ENCODE measurements at places on chromosomes 3 and 15.
A peak's percentile ranks its signal among the peaks of the same experiment; 100 is the strongest.

DNA sequence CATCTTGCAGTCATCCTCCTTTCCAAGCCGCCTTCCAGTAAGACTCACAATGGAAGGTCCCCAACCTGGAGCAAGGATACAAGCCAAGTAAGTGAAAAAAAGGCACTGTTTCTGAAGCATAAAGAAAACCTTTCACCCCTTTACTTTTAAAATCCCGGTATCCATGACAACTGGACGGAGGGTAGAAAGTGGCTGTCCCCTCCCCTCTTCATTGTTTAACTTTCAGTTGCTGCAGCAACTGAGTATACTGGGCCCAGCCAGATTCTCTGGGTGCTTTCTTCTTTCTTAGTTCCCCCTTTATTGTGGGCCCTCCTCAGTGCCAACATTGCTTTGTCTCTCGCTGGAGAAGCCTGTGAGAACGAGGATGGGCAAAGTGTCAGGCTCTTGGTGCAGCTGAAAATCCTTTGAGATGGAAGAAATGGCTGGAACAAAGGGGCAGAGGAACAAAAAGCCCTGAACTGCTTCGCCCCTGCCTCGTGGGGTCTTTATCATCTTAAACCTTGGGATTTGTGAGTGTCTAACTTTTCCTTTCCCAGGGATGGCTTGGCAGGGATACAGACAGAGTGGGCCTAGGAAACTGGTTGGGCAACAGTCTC lies 224.0 kb upstream of the RGMA start:
- DNase-seq, result no peak

DNA sequence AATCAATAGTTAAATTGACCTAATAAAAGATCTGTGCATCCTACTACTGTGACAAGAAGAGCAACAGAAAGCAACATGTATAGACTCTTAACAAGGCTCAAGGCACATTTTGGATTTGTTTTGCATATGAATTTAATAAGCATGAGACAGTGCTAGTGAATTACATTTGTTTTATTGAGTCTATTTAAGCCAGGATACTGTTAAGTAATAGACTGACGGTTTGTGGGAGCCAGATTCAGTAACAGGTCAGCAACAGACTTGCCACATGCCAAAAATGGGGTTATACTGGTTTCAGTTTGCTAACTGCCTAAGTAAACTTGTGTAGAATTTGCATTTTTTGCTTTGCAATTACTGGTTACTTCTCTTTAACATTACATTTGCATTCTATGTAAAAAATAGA lies 54.0 kb downstream of the MBNL1 start:
- DNase-seq, result no peak

DNA sequence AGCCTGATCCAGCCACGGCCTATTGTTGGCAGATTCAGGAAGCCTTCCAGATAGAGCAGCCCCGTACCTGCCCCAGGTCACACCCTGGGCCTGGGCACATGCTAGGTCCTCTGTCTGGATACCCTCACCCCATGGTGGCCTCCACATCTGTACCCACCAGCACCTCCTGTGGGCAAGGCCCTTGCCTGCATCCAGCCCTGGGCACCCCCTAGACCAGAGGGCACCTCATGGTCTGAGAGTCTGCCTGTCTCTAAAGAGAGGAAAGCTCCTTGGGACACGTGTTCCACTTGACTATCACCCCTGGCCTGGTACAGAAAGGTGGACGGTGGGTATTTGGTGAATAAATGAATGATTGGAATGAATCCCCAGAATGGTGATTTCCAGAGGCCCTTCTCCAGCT lies 8.9 kb upstream of the COMMD4 start:
- DNase-seq, result no peak

DNA sequence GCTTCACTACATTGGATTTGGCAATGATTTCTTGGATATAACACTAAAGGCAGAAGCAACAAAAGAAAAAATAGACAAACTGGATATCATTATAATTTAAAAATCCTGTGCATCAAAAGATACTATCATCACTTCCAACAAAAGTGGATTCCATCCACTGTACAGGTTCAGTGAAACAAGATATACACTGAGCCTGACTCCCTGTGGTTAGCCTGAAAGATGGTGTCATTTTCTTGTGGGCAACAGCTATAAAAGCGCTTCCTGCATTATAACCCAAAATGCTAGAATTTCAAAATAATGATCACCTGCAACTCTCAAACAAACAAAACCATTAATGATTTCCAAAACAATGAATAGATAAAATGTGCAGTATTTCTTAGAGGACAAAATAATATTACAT lies 39.6 kb upstream of the TBC1D23 start:
- no peak for DNase-seq

DNA sequence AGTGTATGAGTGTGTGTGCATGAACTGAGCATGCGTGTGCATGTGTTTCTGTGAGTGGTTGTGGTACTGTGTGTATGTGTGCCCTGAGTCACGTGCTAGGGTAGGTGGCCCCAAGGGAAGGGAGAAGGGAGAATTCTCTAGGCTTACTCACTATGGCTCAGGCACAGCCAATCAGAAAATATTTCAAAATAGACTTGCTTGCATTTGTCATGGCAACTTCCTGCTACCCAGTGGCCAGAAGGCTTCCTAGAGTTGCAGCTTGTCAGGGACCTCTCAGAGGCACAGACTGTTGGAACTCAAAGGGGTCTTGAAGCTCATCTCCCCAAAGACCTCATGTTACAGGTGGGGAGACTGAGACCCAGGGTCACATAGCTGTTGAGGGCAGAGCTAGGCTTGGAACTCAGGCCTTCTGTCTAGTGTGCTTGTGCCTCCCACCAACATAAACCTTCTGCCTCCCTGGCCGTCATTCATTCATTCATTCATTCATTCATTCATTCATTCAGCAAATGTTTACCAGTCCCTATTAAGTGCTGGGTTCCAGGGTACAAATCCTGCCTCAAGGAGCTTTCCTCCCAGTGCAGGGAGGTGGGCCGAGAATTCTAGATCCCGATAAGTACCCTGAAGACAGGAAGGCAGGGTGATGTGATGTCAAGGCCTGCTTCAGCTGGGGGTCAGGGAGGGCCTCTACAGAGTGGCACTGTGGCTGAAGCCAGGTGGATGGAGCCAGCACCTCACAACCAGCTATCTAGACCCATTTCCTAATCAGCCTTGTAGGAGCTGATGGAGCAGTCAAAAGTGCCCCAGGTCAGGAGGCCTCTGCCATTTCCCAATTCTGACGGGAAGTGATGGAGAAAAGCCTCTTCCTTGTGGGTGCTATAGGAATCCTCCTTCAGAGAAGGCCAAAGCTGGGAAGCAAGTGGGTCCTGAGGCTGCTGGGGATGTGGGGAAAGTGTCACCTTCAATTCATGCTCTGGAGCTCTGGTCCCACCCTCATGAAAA lies 10.9 kb upstream of the RFT1 start:
- no peak for DNase-seq

- no peak for DNase-seq
Observed at GRCh38 chr15:90774731-90775514, 57.8 kb downstream of the BLM start.

DNA sequence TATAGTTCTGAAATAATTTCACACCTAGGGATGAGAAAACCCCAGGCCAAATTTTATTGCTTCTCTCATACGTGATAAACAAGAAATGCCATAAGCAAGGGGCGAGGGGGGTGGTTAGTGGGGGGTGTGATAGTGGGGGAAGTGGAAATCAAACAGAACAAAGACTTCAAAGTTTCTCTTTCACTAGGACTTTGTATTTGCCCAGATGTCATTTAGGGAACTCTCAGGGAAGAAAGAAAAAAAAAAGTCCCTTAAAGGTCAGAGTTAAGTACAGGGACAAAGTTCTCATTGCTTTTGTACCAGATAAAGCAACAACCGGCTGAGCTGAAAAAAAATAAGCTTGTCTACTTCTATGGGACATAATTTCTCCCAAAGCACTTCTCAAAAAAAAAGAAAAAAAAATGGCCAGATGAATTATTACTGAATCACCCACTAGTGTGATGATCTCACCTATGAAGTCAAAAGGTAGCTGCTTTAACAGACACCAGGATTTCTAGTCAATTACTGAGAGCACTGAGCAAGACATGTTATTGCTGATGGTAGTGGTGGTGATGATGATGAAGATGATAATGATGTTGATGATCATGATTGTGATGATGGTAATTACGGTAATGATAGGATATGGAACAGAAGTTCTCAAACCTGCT lies 56.2 kb downstream of the FHIT start:
- no peak for DNase-seq

DNA sequence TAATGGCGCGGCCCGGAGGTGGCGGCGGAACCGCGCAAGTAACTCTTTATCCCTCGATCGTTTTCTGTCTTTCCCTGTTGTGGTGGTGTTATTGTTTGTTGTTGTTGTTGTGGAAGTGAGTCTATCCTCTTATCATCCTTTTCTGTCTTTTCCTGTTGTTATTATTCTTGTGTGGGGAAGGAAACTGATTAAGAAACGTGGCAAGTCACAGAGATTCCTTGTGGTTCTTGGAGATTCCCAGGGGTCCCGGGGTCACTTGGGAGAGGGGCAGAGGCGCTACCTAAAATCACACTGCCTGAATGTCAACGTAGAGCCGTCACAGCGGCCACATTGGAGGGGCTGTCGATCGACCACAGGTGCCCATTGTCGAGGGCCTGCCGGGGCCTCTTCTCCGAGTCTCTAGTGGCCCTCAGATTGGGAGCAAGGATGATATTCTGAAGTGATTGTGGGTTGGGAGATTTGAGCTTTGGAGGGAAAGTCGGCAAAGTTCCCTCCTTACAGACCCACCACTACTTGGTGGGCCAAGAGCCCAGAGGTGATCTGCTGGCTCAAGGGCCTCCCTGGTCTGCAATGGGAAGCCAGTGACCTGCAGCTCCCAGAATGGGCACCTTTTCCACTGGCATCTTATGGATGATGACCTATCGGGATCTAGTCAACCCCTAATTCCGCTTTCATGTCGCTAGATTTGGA lies 790 bp downstream of the PARP14 start:
- no peak for DNase-seq

DNA sequence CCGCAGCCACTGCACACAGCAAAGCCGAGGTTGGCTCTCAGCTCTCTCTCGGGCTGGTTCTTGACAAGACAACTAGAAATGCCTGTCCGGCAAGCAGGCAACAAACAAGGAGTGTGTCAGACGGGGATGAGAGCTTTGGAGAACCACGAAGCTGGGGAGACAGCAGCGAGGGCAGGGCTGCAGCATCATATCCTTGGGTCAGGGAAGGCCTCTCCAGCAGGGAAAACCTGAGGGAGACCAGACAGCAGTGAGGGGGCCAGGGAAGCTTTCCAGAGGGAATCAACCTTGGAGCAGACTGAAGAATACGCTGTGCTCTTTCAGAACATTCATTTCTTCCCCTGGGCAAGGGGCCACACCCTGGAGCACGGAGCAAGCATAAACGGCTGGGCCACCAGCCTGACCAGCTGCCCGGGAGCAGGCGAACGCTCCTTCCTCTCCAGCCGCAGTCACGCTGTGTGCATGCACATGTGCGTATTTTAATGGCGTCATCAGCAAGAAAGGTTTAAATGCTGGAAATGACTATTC lies 58.7 kb downstream of the CHSY1 start:
- DNase-seq, result peak; percentile 65

DNA sequence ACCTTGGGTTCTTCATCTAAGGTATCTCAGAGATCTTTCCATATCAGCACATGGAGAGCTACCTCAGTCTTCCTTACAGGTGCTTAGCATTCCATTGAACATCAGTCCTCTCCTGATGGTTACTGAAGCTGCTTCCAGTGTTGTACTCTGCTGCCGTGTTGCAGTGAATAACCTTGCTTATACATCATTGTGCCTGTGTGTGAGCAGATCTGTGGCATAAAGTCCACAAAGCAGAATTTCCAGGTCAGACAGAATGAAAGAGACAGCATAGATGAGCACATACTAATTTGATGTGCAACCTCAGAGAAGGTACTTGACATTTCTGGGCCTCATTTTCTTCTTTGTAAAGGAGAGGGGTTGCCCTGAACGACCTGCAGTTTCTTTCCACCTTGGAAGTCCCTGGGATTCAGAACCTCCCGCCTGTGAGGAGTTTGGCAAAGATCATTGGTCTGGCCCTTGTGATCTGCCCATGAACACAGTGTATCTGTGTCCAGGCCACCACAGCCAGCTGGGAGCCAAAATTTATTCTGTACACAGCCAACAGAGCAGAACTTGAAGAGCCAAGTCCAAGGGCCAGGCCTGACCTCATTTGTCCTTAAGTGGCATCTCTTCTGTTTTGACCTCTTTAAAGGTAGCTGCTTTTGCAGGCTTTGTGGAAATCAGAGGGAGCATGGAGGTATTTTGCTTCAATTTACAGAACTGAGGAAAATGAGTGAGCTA lies 57.2 kb upstream of the SLC7A14 start:
- no peak for DNase-seq

GRCh38 chr3:184016811-184017671 lies 643 bp downstream of the ABCC5 start:
- DNase-seq, result peak; percentile 83

DNA sequence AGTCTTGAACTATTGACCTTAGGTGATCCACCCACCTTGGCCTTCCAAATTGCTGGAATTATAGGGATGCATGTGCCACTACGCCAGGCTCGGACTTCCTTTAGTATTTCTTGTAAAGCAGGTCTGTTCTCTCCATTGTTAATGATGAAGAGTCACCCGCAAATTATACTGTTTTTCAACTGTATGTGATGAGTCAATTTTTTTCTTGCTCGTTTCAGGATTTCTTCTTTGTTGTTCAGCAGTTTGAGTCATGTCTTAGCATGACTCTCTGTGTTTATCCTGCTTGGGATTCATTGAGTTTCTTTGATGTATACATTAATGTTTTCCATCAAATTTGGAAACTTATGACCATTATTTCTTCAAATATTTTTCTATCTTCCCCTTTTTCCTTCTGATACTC lies 28.9 kb downstream of the GRAMD1C start:
- no peak for DNase-seq

DNA sequence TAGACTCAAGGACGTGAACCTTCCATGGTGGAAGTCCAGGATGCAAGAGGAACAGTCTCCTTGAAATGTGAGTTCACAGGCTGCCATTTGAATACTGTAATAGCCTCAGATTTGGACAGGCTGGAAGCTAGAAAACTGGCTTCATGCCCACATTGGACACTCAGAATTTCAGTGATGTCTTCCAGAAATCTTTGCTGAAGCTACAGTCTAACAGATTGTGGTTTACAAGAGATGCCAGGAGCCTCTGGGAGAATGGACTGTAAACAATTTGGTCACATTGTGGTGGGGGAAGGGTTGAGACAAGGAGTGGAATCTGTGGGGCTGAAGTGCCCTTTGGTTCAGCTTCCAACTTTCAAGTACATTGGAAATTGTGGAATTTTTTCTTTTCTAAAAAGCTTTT lies 252.0 kb upstream of the PROK2 start:
- no peak for DNase-seq

- no peak for DNase-seq
Observed at GRCh38 chr3:69179740-69180372, 57.5 kb upstream of the LMOD3 start.

GRCh38 chr3:113285741-113286140 lies 74.4 kb downstream of the BOC start:
- DNase-seq, result no peak

DNA sequence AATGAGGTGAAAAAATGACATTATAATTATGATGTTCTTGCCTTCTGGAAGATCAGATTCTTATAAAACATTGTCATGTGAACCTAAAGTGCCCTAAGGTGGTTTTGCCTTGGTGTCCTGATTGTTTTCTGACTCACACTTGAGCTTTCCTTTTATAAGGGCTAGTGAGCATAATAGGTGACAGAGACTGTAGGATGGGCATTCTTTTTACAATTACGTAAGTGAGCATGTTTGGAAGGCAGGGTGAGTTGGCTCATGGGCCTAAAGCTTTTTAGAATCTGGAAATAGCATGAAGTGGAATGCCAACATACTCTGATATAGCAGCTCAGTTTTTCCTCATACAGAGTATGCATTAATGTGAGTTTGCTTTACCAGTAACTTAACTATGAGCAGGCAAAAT lies 41.2 kb downstream of the CRYBG3 start:
- no peak for DNase-seq

Data from islet precursor cell (in vitro differentiated cells).